Effector memory CD4-positive, alpha-beta T cell (primary cell): ENCODE measurements at places on chromosomes 3 and 15.

DNA sequence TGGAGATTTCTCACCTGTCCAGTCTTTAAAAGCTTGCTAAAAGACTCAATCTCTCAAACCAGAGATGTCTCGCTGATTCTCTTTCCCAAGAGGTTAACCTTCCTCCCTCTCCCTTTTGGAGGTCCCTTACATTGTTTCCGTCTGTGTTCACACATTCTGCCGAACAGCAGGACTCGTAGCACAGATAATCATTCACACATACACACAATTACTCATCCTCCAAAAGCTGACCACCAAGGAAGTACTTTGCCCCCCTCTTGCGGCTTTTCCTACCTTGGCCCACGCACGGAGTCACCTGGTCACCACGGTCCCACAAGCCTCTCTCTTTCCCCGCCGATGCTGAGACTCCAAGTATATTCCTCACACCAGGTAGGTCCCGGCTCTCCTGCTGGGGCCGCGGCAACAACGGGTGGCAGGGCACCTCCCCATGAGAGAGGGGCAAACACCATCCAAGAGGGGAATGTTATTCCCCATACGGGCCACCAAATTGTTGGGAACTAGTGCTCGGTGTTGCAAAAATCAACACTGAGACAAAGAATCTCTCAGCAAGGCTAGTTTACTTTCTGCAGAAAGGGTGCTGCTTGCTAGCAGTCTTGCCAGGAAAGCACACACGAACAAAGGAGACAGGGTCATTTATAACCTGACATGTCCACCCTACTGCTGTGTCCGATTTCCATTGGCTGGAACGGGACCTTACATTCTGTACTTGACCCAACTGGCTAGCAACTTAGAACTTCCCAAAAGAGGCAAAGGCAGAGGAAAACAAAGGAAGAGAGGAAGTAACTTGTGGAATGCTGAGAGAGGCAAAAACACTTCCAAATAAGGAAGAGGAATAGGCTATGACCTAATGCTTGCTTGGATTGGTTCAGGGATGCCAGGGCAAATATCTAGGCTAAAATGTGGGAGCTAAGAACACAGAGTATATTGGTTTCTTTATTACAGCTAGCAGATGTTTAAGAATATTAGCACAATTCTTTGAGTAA, 102.1 kb upstream of the NECTIN3 start:
- H3K36me3 ChIP-seq: no peaks in the 10 kb centered on the region
- no peak for DNase-seq
- no peak overlapping the region for H3K4me3 ChIP-seq
- H3K27ac ChIP-seq: no peak overlapping the region
- no peaks in the 10 kb centered on the region for H3K27me3 ChIP-seq

GRCh38 chr3:120218981-120219380, 66.0 kb downstream of the GPR156 start:
- H3K36me3 ChIP-seq: no peaks in the 10 kb centered on the region
- no peak overlapping the region for H3K4me3 ChIP-seq
- H3K27ac ChIP-seq: no peak overlapping the region
- no peaks in the 10 kb centered on the region for H3K27me3 ChIP-seq
- no peak for DNase-seq

GRCh38 chr3:61682671-61683548, 121.5 kb downstream of the PTPRG start:
- no peak overlapping the region for H3K4me3 ChIP-seq
- no peak overlapping the region for H3K27ac ChIP-seq
- no peaks in the 10 kb centered on the region for H3K4me1 ChIP-seq
- H3K36me3 ChIP-seq: no peaks in the 10 kb centered on the region

GRCh38 chr15:34802803-34803750, 7.7 kb upstream of the ACTC1 start:
- H3K4me1 ChIP-seq: no peaks in the 10 kb centered on the region
- H3K27ac ChIP-seq: no peak overlapping the region
- DNase-seq: no peak
- no peaks in the 10 kb centered on the region for H3K27me3 ChIP-seq
- H3K36me3 ChIP-seq: no peaks in the 10 kb centered on the region

GRCh38 chr3:171072432-171072831, 45.9 kb upstream of the SLC2A2 start:
- H3K36me3 ChIP-seq: peaks cover 52% of the 10 kb centered on the region
- no peak overlapping the region for H3K27ac ChIP-seq
- no peak for DNase-seq
